Hindlimb muscle (tissue), 1 donor: ENCODE measurements at places on chromosomes 5 and 9.

- no peak for DNase-seq
Observed at GRCh38 chr9:125972012-125972729, 225.0 kb downstream of the PBX3 start.

GRCh38 chr9:119868694-119869093 is 499.5 kb upstream of the BRINP1 start:
- DNase-seq = no peak

DNA sequence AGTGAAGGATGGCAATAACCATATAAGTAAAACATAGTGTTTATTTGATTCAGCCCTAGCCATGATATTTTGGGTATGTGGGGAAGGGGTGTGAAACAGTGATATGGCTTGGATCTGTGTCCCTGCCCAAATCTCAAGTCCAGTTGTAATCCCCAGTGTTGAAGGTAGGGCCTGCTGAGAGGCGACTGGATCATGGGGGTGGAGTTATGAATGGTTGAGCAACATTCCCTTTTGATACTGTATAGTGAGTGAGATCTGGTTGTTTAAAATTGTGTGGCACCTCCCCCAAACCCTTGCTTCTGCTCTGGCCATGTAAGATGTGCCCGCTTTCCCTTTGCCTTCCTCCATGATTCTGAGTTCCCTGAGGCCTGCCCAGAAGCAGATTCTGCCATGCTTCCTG is 1804.6 kb downstream of the MAT2B start:
- no peak for DNase-seq

- DNase-seq = no peak
Observed at GRCh38 chr5:83265318-83265717, 188.0 kb downstream of the XRCC4 start.

DNA sequence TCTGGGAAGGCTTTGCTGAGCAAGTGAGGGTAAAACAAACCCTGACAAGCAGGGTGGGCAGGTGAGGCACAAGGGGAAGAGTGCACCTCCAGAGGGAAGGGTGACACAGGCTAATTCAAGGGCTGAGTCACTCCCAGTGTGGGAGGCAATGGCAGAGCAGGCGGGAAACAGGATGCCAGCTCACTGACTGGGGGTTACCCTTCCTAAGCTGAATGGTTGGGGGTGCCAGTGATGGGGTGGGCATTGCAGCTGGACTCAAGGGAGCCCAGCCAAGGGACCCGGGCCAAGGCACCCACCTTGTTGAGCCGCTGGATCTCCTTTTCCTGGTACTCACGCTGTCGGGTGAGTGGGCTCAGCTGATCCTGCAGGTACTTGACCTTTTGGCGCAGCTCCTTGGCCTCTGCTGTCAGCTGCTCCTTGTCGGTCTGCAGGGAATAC is 18.4 kb downstream of the GPX3 start:
- DNase-seq = no peak

DNA sequence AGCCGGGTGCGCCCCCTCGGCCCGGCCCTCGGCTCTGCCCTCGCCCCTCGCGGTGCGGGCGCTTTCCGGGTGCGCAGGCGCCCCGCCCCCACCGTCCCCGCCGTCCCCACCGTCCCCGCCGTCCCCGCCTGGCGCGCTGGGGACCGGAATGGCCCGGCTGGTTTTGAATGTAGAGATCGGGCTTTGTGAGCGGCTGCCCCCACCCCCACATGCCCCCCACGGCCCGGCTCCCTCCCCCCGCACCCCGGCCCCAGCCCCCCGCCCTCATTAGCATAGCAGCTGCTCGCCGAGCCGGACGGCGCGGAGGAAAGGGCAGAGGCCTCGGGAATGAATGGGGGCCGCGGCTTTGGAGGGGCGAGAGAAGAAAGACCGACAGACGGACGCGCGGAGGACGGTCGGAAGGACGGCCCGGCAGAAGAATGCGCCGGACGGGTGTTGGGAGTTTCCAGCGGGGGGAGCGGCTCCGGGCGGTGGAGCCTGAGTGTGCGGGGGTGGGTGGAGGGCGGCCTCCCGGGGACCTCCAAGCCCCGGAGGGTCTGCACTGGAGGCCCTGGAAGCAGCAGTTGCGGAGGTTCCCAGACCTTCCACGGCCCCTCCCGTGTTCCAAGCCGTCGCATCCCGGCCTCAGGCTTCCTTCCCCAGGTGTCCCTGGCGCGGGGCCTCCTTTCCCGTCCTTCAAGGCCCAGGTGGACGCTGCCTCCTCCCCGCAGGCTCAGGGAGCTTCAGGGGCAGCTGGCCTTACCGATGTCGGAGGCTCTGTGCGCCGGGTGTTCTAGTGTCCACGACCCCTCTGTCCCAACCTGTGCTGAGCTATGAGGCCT is 6.0 kb downstream of the NRARP start:
- no peak for DNase-seq

DNA sequence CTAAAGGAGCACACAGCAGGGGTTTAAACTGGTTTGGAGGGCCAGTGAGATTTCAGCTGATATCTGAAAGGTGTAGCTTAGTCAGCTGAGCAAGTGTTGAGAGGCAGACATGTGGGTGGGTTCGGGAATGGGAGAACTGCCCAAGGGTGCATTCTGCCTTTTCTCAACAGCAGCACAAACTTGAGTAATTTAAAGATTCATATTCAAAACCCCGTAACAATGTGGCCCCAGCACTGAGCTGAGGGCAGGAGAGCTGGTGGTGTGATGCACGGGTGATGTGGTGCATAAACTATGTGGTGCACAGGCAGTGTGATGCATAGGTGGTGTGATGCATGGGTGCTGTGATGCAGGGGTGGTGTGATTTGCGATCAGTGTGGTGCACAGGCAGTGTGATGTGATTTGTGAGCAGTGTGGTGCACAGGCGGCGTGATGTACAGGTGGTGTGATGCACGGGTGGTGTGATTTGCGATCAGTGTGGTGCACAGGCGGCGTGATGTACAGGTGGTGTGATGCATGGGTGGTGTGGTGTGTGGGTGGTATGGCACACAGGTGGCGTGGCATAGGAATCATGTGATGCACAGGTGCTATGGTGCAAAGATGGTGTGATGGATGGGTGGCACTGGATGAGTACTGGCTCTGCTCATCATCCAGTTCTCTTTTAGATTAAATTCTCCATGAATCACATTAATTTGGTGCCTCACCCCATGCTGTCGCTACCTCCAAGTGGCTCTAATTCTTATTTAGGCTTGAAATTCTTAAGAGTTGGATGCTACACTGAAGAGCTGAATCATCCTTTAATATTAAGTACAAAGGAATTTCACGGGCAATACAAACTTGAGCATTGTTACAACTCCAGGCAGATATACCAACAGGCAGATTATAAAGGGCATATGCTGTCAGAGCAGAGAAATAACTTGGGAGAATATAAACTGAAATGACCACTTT is 53.6 kb downstream of the DAP start:
- no peak for DNase-seq

DNA sequence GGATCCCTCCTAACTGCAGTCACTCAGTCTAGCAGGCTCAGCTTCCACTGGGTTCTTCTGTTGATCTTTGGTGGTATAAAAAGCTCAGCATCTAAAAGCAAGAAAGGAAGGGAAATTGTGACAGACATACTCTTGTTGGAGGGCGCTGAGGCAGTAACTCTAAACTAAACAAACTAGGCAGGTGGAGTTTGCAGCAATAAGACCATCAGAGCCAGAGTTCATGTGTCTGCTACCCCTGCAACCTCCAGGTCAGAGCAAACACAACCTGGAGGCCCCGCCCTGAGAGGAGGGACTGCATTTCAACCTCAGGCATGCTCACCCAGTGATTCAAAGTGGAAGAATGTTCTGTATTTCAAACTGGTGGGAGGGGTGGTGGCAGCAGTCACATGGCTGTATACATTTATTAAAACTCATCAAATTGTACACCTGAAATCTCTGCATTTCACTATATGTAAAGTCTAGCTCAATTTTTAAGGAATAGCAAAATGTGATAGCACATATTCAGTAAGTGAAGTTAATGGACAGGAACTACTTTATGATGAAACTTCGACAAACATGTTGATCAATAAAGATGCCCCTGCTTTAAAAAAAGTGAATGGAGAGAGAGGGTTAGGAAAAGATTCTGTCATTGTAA is 7.1 kb downstream of the ACTL7A start:
- DNase-seq = no peak

DNA sequence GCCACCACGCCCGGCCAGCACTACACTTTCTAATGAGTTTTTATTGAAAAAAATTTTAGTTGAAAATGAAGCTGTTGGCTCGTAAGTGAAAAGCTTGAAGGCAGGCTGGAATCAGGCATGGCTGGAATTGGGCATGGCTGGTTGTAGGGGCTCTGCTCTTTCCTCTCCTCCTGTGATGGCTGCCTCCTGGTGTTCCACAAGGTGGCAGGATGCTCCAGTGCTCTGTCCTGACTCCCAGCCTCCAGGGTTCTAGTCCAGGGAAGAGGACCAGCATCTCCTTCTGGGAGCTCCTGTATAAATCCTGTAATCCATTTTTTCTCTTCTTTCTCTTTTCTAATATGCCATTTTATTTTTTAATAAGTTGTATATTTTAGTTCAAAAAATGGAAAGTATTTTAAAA is 57.2 kb upstream of the DHFR start:
- DNase-seq = peak; percentile 12

GRCh38 chr9:28249424-28249823 is 676.1 kb upstream of the C9orf72 start:
- no peak for DNase-seq

- no peak for DNase-seq
Observed at GRCh38 chr9:967436-967835, 9.0 kb upstream of the DMRT3 start.

- no peak for DNase-seq
Observed at GRCh38 chr5:168114444-168115017, 176.9 kb upstream of the WWC1 start.

- DNase-seq = no peak
Observed at GRCh38 chr9:123081824-123082223, 48.4 kb downstream of the GPR21 start.

DNA sequence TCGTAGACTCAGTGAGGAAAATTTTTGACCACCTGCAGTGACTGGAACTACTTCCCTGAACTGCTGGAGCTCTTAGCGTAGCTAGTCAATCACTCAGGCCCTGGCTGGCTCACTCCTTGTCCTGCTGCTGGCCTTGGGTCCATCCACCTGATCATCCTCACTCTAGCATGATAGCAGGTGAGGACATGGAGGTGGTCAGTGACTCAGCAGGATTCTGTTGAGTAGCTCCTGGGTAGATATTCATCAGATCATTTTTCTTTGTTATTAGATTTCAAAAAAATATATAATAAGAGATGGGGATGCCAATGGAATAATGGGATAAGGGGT is 25.0 kb upstream of the SEMA4D start:
- DNase-seq = no peak

DNA sequence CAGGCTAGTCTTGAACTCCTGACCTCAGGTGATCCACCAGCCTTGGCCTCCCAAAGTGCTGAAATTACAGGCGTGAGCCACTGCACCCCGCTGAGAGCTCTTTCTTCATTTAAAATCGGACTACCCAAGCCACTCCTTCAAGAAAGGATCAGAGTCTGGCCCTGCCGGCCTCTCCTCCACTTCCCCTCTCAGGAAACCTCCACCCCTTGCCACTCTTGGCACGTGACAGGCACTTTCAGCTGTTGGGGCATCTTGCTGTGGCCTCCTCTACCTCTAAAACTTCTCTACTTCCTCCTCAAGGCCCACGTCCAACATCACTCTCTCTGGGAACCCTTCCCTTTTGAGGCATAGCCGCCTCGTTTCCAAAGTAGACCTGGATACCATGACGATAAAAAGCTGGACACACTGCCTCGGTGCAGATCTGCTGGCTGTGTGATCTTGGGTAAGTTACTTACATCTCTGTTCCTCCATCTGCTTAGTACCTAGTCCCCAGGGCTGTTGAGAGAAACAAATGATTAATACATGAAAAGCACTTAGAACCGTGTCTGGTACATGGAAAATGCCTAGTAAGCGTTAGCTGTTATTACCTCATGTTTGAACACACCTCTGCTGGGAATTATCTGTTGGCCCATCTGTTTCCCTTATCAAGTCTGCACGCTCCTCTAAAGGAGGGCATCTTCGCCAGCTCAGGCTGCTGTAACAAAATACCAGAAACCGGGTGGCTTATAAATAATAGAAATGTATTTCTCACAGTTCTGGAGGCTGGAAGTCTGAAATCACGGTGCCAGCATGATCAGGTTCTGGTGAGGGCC is 55.3 kb downstream of the SMIM23 start:
- DNase-seq = no peak

- DNase-seq = no peak
Observed at GRCh38 chr5:173963867-173964441, 25.0 kb upstream of the C5orf47 start.

DNA sequence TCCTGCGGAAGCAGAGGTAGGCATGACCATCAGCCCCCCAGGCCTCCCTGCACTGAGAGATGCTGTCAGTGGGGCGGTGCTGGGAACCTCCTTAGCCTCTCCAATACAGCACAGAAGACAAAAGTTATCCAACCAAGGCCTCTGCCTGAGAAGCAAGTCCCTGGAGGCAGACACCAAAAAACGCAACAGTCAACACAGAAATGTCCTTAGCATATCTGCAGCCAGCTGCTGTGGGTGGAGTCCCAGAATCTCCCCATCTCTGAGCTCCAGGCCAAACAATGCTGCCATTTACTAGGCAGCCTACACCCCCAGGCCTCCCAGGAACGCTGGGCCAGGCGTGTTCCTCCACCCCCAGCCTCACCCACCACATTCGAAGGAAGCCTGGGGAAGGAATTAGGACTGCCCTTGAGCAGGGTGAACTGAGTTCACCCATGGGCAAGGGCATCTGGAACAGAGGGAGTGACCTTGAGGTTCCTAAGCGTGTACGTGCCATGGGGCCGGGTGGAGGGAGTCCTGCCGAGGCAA is 43.7 kb downstream of the STK10 start:
- no peak for DNase-seq

DNA sequence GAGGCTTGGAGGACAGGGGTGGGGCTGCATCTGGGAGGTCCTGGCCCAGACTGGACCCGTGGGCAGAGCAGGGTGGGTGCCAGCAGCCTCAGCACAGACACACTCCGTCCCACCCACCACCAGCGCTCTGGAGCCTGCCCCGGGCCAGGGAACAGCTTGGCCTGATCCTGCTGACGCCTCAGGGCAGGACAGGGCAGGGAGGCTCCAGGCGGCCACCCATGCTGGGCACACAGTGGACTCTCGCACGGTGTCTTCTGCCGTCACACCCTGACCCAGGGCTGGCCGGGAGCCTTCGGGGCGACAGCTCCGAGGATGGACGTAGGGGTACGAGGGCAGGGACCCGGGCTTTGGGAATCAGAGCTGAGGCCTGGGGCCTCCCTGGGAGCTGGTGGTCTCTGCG is 8.2 kb upstream of the PTGDS start:
- DNase-seq = no peak
